Activated T-cell treated with anti-CD3 and anti-CD28 coated beads, Interleukin-2, amount 50 U/mL, for 1 hour (primary cell): ENCODE measurements at places on chromosomes 3 and 15.

DNA sequence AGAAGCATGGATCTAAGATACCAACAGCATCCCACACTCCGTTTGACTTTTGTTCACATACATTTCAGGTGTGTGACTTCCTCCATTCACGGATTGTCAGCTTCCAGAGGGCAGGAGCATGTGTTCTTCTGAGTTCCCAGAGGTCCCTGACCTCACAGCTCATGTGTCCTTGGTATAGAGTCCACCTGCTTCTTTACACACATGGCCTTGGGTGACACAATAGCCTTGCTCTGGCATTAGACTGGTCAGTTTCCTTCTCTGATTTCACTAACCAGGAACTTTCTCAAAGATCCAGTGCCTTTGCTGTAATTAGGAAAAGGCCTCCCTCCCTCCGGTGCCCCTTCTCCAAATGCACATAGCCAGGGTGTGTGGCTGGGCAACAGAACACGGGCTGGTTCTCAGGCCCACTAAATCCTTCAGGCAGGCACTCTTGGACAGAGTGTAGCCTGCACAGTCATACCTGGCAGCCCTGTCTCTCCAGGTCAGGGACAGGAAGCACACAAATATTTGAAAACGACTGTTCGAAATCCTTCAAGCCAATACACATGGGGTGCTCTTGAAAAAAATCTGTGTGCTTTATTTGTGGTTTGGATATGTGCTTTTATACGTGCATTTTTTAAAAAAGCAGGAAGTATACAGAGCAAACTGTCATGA lies 81.1 kb downstream of the TRIM42 start:
- DNase-seq = no peak

DNA sequence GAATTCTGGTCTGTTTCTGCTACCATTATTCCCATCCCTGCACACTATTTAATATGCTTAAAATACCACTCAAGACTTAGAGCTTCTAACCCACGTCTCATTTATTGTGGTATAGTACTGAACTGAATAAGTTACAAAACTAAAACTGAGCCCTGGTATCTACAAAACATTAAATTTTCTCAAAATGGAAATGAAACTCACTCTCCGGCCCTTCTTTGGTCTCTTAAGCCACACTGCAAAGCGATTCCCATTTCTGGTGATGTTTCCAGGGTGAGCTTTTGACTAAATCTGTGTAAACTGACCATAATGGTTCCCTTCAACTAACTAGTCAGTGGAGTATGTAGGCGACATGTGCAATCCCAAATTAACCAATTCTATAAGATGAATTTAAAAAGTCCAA lies 18.6 kb downstream of the KPNA4 start:
- no peak for DNase-seq

DNA sequence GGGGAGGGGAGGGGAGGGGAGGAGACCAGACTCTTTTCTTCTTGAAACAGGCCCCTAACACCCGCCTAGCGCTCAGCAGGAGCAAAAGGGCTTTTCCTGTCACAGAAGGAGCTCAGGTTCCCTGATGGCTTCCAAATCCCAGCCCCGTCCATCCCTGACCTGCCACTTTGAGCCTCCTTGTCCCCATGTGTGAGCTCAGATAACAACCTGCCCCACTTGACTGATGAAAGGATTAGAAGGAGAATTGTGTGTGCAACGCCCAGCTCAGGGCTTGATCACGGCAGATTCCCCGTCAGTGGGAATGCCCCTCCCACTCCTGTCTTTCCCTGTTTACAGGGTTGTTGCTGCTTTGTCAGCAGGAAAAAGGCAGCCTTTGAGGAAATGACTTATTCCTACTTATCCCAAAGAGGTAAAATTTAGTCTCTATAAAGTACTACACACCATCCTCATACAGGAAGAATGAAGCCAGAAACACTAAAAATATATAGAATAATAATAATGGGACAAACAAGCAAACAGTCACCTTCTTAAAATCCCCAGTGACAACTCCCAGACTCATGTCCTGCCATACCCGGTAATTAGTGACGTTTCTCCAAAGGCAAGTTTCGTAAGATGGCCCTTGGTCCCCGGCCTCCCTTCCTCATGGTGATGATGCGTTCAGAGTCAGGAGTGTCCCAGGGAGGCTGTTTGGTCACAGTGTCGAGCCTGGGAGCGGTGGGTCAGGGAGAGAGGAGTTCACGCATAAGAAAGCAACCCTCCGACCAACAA lies 6.1 kb upstream of the LRRC15 start:
- DNase-seq = no peak

GRCh38 chr15:63763476-63764123 lies 70.1 kb downstream of the HERC1 start:
- DNase-seq = no peak

- DNase-seq = no peak
Measured at GRCh38 chr3:189455641-189456417, 175.4 kb upstream of the TP63 start.
